ENCODE measurements at places on chromosomes 6 and 20.

- DNase-seq, result no peak
Observed at GRCh38 chr6:3751077-3751729, at the start of gene PXDC1. TSS of gene PXDC1 (minus strand) at chr6:3751713. CDS start at chr6:3751531, 182 bp downstream.

DNA sequence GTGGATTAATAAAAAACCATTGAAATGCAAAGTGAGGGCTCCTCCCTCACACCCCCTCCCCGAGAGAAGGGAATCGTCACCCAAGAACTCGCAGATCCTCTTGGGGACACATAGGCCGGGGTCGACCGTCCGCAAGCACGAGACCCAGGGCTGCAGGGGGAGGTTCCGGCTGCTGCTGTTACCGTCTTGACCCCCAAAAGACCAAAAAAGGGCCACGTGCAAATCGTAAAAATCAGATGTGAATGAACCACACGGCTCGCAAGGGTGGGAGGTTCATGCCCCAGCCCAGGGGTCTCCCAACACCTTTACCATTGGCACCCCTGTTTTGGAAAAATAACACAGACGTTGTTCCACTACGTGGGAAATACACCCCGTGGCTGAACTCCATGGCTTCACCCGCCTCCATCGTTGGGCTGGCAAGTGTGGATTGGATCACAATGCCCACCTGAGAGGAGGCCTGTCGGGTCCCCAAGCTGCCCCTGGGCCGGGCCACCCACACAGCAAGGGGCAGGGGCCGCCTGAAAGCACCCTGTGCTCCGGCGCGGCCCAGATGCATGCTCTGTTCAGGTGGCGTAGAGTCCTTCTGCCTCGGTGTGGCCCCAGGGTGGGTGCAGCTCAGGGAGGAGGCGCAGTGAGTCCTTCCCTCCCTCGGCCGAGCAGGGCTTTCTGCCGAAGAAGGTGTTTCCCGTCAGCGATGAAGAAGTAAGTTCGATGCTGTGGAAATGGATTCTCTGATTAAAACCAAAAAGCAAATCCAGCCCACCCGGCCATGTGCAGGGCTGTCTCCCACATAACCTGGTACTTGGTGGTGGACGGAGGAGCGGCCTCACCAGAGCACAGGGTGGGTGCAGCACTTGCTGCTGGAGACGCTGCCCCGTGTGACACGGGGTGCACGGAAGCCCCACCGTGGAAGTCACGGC is 85.0 kb downstream of the YTHDF1 start:
- DNase-seq, result no peak

GRCh38 chr20:48287552-48288170 is 502.4 kb upstream of the SULF2 start:
- DNase-seq, result no peak

DNA sequence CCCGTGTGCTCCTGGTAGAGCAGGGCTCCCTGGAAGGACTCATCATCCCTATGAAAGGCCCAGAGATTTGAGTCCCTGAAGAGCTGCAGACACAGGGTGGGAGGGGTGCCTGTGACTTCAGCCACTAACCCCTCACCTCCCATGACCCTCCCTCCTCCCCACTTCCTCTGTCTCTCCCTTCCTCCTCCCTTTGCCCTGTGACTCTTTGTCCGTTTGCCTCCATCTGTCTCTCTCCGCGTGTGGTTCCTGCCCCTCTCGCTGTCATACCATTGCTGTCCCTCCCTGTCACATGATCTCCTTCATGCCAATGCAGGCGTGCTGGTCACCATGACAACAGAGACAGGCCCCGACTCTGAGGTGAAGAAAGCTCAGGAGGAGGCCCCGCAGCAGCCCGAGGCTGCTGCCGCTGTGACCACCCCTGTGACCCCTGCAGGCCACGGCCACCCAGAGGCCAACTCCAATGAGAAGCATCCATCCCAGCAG is 19.0 kb downstream of the EPB41L1 start:
- no peak for DNase-seq

DNA sequence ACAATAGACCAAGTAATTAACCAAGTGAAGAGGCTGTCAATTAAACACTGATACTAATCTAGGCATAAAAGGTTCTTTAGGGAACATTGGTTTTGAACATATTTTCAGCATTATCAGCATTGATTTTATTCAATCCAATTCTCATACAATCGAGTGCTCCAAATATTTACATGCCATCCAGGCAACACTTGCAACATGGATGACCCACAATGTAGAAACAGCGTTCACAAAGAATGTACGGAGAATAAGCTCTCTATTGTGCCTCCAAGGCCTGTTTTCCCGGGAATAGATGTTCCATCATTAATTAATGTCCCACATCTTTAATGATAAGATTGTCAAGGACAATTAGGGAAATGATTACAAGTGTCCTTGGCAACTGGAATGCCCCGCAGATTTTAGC is 117.4 kb downstream of the RFX6 start:
- DNase-seq, result no peak

DNA sequence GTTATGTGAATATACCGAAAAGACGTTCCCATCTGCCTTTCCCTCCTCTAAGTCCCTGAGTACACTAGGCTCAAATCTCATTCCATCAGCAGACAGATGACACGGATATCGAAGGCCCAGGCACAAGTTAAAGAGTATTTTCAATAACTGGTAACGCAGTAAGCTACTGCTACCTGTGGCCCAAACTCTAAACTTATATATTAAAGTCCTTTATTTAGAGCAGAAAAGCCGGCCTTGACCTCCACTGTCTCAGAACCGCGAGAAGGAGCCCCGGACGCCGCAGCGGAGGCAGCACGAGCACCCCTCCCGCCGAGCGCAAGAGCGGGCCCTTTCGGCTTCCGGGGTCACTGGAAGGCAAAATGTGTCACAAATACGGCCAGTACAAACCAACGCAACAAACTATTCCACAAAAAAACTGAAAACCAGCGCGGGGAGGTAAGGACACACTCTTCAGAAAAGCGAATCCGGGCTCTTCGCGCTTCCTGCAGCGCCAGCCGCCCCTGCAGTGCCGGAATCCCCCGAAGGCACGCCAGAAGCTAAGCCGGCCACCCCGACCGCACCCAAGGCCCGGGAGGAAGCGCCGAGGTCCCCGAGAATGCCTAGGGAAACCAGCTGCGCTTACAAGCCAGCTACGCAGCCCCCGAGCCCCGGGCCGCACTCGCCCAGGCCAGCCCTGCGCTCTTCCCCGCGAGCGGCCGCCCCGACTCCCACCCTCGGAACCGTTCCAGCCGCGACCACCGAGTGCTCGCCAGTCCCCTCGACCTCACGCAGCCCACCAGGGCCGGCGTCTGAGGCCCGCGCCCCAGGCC is 681 bp downstream of the DIDO1 start:
- peak; percentile 48 for DNase-seq

- DNase-seq, result no peak
Observed at GRCh38 chr6:34914358-34914757, 25.3 kb downstream of the ANKS1A start.
